ENCODE measurements at places on chromosomes 5 and 9.

- no peak for DNase-seq
Measured at GRCh38 chr9:136239135-136239982, 6.3 kb downstream of the QSOX2 start.

DNA sequence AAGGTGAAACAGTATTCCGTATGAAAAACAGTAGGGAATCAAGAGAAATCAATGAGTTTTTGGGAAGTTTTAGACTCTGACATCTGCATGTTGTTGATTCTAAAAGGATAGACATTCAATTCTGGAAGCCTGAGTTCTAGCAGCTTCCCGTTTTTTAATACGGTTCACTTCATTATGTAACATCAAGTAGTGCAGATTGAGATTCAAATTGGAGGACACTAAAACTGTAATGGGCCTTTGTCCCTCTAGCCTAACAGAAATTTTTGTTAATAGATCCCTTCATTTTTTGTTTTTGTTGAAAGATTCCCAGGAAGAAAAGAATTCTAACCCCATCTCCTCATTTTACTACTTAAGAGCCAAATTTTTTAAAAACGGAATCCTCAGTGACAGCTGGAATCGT is 384.6 kb downstream of the SH3GL2 start:
- no peak for DNase-seq

GRCh38 chr9:123174887-123175518 is 93.4 kb downstream of the STRBP start:
- no peak for DNase-seq

- no peak for DNase-seq
Measured at GRCh38 chr9:127711831-127712274, 3.6 kb downstream of the PTRH1 start.

DNA sequence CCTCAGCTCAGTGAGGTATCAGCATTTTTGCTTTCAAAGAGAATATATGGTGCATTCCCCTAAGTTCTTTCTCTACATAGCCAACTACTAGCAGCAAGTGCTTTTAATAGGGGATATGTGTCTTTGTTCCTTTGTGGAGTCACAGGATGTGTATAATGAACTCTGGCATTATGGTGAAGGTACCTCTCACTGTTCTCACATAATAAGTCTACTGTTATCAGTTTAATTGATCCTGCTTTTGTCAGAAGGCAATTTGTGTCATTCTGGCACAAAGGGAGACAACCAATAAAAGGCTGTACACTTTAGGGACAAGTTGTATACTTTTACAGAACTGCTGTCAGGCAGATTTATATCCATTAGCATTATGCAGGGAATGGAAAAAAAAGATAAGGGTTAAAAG is 531.4 kb upstream of the RIOK2 start:
- DNase-seq = no peak

DNA sequence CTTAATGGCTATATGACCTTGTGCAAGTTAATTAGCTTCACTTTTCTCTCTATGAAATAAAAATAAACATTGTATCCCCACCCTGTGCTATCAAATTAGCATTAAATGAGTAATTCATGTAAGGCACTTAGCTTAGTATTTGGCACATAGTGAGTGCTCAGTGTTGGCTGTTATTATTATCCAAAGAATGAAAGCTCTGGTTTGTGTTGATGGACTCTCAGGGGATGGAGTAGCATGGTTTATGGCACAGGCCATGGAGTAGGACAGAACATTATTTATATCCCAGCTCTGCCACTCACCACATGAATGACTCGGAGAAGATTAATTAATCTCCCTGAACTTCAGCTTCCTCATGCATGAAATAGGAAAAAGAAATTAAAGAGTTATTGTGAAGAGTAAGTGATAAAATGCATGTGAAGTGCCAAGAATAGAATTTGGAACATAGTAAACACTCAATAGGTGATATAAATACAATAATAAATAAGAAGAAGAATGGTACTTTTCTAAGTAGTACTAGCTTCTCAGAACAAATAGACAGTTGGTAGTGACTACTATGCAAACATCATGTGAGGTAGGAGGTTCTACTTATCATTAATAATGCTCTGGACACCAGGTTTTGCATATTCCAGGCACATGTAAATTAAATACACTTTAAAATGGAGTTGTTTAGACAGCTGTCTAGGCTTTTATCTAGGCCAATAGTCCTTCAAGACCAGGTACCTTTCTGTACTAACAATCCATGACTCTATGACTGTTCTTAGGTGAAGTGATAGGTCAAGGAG is 146.4 kb downstream of the GRIA1 start:
- DNase-seq = no peak

DNA sequence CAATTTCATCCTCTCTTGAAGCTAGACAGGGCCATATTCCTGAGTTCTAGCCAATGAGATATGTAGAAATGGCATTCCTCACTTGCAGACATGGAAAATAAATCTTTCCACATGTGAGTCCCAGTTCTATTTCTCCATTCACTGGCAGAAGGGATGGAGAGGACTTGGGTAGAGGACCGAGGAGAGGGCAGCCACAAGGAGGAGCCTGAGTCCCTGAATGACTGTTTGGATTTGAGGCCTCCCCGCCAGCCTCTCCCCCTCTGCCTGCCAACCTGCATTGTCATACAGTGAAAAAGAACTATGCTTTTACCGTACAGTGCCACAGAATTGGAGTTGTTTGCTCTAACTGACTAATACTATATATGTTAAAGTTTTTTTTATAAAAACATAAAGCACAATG is 583.0 kb upstream of the WWC1 start:
- DNase-seq = no peak

- DNase-seq = no peak
Measured at GRCh38 chr5:154334406-154335064, 111.3 kb upstream of the SAP30L start.

DNA sequence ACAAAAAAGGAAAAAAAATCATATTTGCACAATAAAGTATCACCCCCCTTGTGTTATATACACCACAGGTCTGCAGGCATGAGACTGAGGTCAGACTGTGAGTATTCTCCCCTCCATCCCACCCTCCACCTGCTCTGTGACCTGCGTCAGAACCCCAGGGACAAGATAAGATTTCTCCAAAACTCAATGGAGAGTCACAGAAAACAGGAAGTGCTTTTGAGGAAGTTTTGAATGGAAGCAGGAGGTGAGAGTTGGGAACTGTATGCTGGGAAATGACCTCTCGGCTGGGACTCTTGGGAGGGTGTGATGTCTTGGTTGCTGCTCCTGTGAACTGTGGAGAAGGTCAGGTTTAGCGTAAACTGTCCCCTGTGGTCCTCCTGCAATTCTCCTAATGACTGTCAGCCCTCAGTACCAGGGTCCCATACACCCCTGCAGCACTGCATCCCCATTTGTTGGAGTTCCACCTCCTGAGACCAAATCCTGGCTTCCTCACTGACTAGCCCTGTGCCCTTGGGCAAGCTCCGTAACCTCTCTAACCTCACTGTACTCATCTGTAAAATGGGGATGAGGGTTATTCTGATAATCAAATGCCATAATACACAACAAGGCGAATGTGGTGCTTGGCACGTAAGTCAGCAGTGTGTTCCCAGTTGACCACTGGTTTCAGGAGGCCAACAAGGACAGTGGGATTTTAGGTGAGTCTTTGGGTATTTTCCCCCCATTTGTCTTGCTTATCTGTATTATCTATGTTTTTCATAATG is 6.9 kb upstream of the CTSL start:
- DNase-seq = no peak

GRCh38 chr5:170380361-170380951 is 8.7 kb downstream of the KCNMB1 start:
- no peak for DNase-seq

- no peak for DNase-seq
Measured at GRCh38 chr9:136185596-136186366, 19.1 kb downstream of the LHX3 start.

DNA sequence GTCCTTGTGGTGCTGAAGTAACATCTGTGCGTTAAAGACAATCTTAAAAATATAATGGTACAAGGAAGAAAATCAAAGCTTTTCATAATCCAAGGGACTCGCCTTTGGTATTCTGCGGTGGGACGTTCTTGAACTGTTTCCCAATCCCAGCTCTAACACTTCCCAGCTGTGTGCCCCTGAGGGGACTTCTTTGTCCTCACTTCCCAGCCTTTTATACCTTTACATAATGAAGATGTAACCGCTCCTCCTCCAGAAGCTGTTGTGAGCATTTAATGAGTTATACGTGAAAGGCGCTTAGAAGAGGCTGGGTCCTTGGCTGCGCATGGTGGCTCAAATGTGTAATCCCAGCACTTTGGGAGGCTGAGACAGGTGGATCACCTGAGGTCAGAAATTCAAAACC is 16.9 kb downstream of the STK10 start:
- no peak for DNase-seq

DNA sequence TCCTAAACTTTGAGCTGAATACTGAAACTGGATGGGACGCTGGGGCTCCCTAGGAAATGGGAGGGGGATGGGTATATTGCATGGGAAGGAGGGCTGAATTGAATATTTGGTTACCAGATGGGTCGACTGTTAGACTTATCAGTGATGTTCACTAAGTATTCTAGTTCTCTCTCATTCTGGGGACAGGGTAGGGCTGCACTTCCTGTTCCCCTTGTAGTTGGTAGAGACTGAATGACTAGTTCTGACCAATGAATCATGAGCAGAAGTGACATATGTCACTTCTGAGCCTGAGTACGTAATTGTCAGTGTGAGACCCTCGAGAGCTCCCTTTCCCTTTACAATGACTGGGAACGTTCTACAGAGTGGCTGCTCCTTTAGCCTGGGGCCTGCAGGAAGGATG is 55.5 kb upstream of the DMRT1 start:
- no peak for DNase-seq

GRCh38 chr5:161547738-161548486 is 1.4 kb upstream of the GABRB2 start:
- peak; percentile 4 for DNase-seq

- no peak for DNase-seq
Measured at GRCh38 chr9:68683433-68683832, 21.6 kb upstream of the PIP5K1B start.

DNA sequence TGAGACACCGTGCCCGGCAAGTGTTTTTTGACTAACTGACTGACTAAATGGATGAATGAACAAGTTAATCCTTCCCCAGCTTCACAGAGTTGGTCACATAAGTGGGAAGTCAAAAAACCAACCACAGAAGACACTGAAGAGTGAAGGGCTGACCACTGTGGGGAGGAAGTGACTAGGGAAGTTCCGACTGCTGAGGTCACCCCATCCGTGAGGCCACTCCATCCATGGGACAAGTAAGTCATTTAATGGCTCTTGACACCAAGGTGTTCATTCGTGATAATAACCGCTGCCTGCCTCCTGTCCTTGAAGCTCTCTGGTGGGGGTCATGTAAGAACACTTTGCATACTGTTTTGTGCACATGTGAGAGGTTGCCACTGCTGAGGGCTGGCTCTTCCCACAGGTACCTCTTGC is 22.2 kb upstream of the CXCL14 start:
- DNase-seq = no peak

DNA sequence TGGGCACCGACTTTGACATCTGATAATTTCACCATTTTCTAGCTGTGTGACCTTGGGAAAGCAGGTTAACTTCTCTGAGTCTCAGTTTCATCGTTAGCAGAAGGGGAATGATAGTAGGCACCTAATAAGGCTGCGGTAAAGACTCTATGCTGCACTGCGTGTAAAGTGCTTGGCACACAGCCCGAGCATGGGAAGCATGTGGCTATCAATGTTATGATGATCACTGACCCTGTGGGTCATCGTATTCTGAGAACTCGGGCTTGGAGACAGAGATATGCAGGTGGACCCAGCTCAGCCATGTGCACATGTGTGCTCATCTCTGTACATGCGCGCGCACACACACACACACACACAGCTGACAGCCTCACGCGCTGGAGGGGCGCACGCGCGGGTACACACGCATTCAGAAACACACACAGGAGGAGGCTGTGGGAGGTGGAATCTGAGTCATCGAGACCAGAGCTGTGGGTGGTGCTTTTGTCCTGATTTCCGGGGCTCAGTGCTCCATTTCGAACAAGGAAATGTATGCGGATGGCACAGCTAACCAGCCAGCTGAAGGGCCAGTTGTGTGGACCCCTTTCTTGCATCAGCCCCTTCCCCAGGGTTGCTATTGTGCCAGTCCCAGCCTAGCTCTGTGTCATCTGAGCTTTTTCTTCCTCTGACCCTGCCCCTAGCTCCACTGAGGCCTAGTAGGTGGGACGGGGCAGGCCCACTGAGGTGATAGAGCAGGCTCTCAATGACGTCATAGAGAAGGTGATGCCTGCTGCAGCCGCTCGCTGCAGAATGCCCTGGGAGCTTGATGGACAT is 11.1 kb upstream of the ARAP3 start:
- no peak for DNase-seq

DNA sequence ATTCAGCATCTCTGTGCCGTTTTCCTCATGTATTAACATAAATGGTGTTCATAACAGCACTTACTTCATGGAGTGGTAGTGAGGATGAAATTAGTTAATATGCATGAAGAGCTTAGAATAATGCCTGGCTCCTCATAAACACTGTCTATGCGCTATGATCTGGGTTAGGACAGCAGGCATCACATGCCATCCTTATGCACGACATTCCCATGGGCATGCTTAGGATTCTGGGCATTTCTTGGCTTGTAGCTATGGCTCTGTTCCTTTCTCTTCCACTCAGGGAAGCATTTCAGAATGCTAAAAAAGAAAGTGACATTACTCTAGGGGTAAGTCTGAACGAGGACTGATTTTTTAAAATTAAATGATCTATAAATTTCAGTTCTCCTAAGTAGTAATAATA is 349.8 kb downstream of the ARHGEF28 start:
- no peak for DNase-seq

GRCh38 chr5:124462751-124463150 is 283.7 kb downstream of the ZNF608 start:
- no peak for DNase-seq

- DNase-seq = peak; percentile 80
Measured at GRCh38 chr9:75451505-75451904, 363.2 kb downstream of the OSTF1 start.

DNA sequence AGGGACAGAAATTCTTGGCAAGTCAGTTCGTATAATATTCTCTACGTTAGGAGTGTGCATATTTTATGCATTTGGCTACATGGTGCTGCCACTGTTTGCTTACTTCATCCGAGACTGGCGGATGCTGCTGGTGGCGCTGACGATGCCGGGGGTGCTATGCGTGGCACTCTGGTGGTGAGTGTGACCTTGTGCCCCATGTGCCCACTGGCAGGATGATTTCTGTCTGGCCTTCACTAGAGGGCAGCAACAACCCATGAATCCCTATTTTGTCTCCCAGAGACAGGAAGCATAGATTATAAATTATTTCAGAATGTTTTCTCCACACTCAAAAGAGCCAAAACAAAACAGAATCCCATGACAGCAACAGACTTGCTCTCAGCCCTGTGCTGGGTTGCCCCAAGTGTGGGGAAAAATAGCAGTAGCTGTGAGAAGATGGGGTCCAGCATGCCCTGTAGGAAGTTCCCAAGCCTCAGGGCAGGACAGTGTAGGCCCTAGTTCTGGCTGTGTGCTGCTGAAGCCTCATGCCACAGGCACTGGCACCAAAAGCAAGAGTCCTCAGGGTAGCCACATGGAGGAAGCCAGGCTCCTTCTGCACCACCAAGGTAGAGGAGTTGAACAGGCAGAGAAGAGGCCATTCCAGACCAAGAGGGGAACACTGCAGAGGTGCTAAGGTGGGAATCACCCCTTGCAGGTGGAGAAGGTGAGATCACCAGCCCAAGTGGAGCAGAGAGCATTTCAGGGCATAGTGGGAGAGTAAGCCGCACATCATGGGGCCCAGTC is 16.0 kb downstream of the SLC22A5 start:
- peak; percentile 82 for DNase-seq
